ENCODE measurements at places on chromosomes 3 and 15.

- no peak for DNase-seq
These were observed 200.3 kb downstream of the SHOX2 start for GRCh38 chr3:157905885-157906284.

GRCh38 chr3:141814375-141814774 is 51.2 kb downstream of the GRK7 start:
- no peak for DNase-seq

- DNase-seq: no peak
These were observed 89.1 kb upstream of the SLC2A2 start for GRCh38 chr3:171115667-171116066.

DNA sequence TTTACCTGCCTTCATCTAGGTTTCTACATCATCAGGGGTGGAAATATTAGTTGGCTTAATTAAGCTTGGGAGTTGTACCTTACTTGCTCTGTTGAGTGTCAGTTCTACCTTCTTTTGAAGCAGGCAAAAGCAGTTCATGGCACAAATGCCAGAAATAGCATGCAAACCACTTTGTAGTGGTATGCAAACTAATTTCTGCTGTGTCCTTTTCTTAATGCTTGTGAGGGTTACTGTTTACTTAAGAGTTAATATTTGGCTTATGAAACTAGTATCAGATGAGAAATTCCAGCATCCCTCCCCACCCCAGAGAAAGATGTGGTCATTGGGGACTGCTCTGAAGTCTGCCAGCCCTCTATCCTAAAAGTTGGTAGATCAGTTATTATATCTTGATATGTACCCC is 7.1 kb downstream of the ATP2C1 start:
- DNase-seq: no peak

GRCh38 chr3:71956069-71956340 is 171.1 kb upstream of the PROK2 start:
- no peak for DNase-seq

GRCh38 chr3:98021830-98022560 is 13.1 kb downstream of the GABRR3 start:
- DNase-seq: no peak

DNA sequence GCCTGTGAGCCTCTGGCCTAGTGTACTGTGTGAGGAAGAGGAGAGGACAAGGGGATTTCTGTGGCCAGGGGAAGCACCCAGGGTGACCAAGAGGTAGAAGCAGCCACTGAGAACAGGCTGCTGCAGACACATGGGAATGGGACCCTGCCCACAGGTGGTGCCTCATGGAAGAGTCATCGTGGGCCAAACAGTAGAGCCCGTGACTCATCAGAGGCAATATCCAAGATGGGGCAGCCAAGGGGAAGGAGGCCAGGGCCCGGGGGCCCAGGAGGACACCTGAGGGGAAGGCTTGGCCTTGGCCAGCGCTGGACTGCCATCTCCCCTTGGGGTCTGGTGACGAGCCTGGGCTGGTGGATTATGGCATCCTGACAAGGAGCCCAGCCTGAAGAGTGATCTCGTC is 275.0 kb upstream of the LYSMD4 start:
- DNase-seq: no peak

DNA sequence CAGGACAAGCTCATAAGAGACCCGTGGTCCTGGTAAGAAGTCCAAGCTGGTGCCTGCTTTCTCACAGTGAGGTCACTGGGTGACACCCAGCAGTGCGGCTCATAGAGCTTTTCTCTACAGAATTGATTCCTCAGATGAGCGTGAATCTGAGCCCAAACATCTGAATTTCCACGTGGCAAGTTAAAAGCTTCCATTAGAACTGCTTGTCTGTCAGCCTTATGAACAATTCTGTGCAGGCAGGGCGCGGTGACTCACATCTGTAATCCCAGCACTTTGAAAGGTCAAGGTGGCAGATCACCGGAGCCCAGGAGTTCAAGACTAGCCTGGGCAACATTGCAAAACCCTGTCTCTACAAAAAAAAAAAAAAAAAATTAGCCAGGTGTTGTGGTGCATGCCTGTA is 113.1 kb upstream of the ABHD17C start:
- DNase-seq: no peak

- DNase-seq: no peak
These were observed 2.1 kb downstream of the ITGA11 start for GRCh38 chr15:68429691-68430470.

DNA sequence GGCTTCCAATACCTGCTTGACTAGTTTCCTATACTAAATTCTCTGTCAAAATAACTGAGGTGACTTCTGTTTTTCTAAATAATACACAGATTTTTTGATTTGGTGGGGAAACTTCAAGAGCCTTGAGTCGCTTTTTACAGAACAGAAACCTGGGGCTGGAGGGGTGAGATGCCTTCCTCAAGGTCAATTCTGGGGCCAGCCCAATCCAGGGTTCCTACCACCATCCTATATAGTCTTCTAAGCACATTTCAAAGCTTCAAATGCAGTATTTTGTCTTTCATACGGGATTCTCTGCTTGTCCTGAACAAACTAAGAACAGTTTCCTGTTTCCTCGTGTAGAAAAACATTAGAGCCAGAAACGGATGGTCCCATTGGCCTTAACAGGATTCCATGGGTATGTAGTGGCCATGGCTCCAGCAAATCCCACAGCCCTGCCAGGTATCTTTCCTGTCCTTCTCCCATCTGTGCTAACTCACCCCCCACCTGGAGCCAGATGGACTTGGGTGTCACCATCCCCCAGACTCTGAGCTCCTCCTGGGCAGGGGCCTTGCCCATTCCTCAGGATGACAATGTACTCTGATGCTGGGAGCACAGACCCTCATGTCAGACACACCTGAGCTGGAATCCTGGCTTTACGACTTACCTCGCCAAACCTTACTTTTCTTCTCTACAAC is 146.9 kb downstream of the KLF13 start:
- no peak for DNase-seq

GRCh38 chr15:23565395-23566070 is at the start of gene MKRN3:
Gene MKRN3, plus strand, starts transcription at chr15:23565674. Its CDS starts 109 bp downstream, at chr15:23565783.
- peak; percentile 23 for DNase-seq

- no peak for DNase-seq
These were observed 4.3 kb upstream of the FRMD5 start for GRCh38 chr15:44199393-44199792.

DNA sequence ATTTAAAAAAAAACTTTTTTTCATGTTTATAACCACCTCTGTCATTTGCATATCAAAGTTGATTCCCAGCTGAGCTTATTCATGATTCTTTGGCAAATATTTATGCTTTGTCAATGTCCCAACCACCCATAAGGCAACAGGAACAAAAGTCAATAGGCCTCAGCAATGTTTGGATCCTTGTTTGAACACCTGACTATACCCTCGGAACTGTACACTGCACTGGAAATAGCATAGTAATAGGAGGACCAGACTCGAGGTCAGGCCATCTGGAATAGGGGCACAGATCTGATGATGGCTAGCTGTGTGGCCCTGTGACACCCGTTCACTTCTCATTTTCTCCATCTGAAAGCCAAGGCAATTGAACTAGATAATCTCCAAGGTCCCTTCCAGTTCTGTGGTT is 301.7 kb upstream of the ATP11B start:
- no peak for DNase-seq

DNA sequence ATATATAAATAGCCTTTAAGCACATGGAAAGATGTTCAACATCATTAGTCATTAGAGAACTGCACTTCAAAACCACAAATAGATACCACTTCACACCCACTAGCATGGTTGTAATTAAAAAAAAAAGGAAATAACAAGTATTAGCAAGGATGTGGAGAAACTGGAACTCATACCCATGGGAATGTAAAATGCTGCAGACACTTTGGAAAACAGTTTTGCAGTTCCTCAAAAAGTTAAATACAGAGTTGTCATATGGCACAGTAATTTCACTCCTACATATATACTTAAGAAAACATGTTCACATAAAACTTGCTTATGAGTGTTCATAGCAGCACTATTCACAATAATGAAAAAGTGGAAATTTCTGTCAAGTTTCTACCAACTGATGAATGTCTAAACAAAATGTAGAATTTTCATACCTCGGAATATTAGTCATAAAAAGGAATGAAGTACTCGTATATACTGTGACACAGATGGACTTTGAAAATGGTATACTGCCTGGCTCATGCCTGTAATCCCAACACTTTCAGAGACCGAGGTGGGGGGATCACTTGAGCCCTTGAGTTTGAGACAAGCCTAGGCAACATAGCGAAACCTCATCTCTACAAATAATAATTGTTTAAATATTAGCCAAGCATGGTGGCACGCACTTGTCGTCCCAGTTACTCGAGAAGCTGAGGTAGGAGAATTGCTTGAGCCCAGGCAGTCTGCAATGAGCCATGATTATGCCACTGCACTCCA is 28.1 kb downstream of the BCL2A1 start:
- DNase-seq: no peak

DNA sequence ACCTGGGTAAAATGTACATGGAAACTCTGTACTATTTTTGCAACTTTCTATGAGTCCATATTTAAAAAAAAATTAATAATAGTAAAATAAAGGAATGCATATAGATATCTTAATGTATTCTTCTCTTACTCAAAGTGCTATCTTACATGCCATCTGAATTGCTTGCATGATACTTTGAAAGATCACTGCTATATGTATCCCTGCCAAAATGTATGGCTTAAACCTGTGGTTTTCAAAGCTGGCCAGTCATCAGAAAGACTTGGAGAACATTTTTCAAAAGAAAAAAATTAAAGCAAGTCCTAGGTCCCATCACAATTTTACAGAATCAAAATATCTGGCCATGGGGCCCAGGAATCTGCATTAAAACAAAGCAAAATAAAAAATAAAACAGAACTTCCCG is 262.1 kb downstream of the LPP start:
- no peak for DNase-seq

GRCh38 chr15:63037976-63038720 is 4.4 kb upstream of the TPM1 start:
- DNase-seq: no peak

GRCh38 chr3:43253294-43253693 is 33.0 kb upstream of the SNRK start:
- DNase-seq: no peak

GRCh38 chr3:73955494-73956070 is 330.8 kb upstream of the PDZRN3 start:
- no peak for DNase-seq

GRCh38 chr15:61364871-61365270 is 135.8 kb upstream of the RORA start:
- no peak for DNase-seq

GRCh38 chr3:126679318-126679751 is 24.4 kb upstream of the TXNRD3 start:
- peak; percentile 83 for DNase-seq

DNA sequence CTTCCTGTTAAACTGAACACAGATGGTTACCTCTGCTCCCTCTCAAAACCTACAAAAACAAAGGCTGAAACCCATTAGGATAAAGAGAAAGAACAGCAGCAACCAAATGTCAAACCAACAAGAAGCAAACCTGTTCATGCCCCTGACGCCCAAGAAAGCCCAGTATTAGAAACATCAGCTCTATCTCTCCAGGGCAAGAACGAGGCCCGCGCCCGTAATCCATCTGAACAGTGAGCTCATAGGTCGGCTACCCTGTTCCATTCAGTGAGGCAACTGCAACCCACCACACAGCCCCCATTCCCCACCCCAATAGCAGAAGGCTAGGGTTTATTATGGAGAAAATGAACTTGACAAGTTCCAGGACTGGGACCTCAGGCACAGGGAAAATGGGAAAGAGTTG is 10.0 kb downstream of the LSG1 start:
- DNase-seq: no peak

GRCh38 chr3:195312714-195313113 is 41.8 kb upstream of the XXYLT1 start:
- no peak for DNase-seq
